ENCODE measurements at places on chromosomes 12 and 14.

- no peak for DNase-seq
Observed at GRCh38 chr14:52801014-52801712, 9.8 kb upstream of the GNPNAT1 start.

GRCh38 chr12:7844116-7844515, 28.6 kb downstream of the SLC2A14 start:
- no peak for DNase-seq

GRCh38 chr14:103314496-103315277, 19.4 kb upstream of the EIF5 start:
- DNase-seq: no peak

DNA sequence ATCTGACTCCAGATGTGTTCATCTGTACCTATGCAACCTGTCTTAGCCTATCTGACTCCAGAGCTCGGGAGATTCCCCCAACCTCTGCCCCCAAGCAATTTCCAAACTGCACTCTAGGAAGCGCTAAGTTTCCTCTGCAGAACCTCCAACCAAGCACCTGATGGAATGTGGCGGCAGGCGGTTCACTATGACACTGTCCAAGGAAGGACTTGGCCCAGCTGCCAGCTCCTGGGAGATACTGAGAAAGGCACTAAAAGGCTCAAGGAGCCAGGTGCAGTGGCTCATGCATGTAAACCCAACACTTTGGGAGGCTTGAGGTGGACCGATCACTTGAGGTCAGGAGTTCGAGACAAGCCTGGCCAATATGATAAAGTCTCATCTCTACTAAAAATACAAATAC, 244.0 kb downstream of the BCL11B start:
- DNase-seq: no peak

- no peak for DNase-seq
Observed at GRCh38 chr12:10783252-10783651, 19.2 kb downstream of the TAS2R7 start.

- DNase-seq: no peak
Observed at GRCh38 chr14:98167705-98168104, 1104.3 kb downstream of the BCL11B start.

- DNase-seq: no peak
Observed at GRCh38 chr14:95675486-95675885, 10.7 kb upstream of the TCL1B start.

DNA sequence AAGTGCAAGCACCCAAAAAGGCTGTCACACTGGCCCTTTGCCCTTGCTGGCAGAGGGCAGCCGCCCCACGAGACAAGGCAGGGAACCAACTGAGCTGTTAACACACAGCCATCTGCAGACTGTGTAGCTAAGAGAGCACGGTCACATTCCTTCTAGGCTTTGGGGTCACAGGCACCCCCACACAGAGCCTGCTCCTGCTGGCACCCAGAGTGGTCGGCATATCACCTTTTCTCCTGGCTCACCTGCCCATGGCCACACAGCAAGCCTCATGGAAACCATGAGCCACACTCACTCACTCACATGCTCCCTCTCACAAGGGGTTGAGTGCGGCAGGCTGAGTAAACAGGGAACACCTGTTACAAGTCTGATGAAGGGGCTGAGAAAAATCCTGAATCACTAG, 214.5 kb downstream of the PCNX1 start:
- no peak for DNase-seq

DNA sequence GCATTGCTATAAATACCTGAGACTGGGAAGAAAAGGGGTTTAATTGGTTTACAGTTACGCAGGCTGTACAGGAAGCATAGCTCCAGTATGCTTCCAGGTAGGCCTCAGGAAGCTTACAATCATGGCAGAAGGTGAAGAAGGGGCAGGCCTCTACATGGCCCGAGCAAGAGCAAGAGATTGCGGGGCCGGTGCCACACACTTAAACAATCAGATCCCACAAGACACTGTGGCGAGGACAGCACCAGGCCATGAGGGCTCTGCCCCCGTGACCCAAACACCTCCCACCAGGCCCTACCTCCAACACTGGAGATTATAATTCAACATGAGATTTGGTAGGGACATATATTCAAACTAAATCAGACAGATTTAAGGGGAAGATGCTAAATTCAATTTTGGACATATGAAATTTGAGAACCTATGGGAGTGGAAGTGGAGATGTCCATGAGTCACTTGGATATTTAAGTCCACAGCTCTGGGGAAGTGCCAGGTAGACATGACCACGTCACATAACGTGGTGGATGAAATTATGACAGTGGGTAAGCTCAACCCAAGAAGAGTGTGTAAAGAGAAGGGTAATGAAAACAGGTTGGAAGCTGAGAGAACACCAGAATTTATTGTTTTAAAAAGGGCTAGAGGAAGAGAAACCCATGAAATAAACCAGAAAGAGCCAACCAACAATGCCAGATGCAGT, 1.5 kb upstream of the LTA4H start:
- DNase-seq: no peak

DNA sequence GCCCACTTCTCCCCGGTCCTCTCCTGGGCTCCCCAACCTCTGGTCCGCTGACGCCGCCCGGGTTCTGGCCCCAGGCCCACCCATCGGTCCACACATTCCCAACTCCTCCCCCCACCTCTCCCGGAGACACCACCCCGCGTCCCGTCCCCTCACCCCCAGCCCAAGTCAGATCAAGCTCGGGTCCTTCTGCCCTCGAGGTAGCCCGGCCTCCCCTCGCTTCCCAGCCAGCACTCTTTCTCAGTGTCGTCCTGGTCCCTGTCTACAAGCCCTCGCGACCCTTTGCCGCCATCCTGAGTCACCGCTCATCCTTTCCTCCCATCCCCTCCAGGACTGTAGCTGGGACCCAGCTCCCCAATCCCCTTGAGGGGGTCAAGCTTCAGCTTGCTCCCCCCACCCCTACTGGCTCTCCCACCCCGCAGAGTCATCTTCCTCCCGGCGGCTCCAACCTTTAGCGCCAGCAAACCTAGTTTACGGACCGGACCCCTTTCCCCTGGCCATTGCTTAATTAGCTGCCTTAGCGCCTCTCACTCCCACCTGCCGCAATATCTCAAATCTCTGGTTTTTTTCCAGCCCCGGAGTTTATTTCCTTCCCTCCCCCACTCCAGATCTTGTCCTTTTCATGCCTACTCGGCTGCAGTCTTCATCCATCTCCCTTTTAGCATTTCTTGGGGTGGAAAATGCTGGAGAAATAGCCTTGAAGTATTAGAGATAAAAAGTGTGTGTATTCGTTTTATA, 1.1 kb downstream of the PPP4R4 start:
- no peak for DNase-seq

DNA sequence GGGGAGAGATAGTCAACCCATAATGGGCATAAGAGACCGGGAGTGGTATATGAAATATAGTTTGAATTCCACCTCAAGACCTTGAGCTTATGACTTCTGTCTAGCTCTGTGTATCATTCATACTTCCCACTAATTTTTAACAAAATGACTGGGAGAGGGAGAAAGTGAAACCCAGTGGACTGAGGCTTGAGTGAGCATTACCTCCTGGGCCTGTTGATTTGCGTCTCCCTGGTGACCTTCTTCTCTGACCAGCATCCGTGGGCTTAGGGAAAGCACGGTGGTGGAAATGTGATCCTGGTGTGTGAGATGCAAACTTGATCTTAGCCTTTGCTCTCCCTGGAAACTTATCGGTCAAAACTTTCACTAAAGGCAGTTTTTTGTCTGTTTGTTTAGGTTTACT, 207.9 kb upstream of the BCL2L14 start:
- DNase-seq: no peak

DNA sequence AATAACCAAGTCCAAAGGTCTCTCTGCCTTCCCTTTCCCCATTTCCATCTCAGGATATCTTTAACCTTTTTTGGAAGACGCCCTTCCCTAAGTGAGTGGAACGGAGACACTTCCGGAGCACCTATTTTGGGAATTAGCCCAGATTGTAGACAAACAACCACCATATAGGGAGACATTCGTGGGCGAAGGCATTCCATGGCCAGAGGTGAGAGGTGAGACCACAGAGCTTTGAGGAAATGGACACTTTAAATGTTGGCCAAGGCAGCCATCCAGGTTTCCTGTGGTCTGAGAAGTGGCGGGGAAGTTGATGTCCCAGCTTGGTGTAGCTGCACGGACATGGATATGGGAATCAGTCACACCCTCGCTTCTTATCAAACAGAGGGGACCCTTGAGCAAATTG, 69.4 kb upstream of the BDKRB2 start:
- DNase-seq: no peak

DNA sequence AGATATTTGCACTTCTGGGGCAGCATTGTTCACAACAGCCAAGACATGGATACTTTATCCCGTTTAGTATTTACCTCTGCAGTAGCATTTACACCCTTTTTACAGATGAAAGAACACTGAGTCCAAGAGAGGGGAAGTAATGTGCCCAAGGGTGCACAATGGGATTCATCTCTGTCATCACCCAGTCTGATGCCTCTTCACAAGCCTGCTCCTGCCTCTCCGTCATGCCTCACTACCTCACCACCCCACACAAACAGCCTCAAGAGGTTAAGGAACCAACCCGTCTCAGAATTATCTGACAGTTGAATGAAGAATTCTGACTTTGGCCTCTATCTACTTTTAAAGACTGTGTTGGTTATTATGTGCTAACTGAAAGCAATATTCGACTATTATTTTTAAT, 368.4 kb downstream of the ATP23 start:
- DNase-seq: no peak

- no peak for DNase-seq
Observed at GRCh38 chr12:95182868-95183415, 34.3 kb downstream of the FGD6 start.

DNA sequence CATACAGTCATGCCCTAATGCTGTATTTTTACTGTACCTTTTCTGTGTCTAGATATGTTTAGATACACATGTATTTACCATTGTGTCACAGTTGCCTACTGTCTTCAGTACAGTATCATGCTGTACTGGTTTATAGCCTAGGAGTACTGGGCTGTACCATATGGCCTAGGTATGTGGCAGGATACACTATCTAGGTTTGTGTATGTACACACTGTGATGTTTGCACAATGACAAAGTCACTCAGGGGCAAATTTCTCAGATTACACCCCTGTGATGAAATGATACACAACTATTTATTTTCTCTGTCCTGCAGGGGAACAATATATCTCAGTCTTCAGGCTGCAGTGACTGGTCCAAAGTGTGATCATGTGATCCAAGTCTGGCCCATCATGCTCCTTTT, 1076.1 kb downstream of the VRK1 start:
- no peak for DNase-seq

- no peak for DNase-seq
Observed at GRCh38 chr12:126487431-126487980, 1422.3 kb downstream of the AACS start.

GRCh38 chr12:116033765-116034164, 243.7 kb downstream of the MED13L start:
- DNase-seq: no peak

GRCh38 chr12:29673346-29673745, 110.4 kb downstream of the TMTC1 start:
- no peak for DNase-seq

DNA sequence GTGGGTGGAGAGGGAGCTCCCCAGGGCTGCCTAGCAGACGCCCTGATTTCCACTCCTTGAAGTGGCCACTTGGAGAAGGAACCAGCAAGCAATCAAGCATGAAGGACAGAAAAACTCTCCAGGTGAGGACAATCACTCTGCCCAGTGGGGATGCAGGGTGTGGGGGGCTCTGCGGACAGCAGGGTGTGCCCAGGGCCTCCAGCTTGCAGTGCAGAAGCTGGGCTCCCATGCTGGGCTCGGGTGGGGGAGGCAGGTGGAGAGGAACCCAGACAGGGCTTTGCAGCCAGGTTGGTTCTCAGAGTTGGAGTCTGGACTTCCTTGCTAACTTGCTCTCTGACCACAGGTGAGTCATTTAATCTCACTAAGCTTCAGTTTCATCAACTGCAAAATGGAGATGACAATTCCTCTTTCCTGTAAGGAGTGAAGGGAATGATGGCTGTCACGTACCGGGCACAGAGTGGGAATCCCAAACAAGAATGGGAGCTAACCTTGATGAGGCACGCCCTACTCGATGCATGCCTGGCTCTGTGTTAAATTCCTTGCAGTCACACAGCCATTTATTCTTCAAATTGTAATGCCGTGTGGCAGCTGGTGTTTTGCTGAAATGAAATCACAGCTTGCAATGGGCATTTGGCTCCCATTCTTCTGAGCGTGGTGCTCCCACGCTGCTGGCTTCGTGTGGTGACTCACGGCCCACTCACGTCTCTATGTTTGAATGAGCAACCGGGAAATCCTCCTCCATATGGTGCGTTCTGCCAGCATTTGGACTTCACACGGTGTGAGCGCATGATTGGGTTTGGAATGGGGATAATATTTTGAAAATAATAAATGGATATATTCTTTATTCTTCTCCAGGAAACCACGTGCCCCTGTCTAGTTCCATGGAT, 75.2 kb downstream of the PRIMA1 start:
- no peak for DNase-seq

GRCh38 chr14:29755311-29756018, 172.2 kb downstream of the PRKD1 start:
- DNase-seq: no peak

- no peak for DNase-seq
Observed at GRCh38 chr14:68844210-68844545, 51.3 kb upstream of the ZFP36L1 start.

DNA sequence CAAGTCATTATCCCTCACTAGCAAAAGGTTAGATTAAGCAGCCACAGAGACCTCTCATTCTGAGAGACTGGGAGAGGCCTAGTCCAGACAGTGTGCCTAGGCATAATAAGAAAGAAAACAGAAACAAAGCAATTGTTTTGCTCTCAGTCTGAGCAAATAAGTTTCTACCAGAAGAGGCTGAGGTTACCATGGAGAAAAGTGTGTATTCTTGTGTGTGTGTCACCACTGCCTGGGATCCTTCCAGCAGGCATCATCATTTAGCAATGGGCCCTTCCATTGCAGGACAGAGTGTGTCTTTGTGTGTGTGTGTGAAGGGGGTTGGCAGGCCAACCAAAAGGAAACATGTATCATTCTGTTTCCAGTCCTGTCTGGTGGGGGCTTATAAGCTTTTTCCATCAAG, 3.7 kb downstream of the EFS start:
- no peak for DNase-seq

GRCh38 chr12:108571609-108572165, 9.3 kb downstream of the ISCU start:
- no peak for DNase-seq

DNA sequence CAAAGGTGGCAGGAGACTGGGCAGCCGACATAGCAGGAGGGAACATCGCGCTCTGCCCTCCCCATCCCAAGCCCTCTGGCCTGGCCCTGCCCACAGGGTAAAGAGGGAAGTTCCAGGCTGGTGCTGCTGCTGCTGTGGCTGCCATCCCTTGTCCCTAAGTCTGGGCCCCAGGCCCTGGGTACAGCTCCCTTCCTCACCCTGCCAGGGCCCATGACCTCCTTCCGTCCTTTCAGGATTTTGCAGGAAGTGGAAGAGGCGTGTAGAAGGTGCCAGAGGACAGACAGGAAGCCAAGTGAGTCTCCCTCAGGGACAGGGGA, 14.7 kb upstream of the NCOR2 start:
- DNase-seq: no peak

All from activated naive CD4-positive, alpha-beta T cell (primary cell).